ENCODE measurements at places on chromosomes 5 and 9.

DNA sequence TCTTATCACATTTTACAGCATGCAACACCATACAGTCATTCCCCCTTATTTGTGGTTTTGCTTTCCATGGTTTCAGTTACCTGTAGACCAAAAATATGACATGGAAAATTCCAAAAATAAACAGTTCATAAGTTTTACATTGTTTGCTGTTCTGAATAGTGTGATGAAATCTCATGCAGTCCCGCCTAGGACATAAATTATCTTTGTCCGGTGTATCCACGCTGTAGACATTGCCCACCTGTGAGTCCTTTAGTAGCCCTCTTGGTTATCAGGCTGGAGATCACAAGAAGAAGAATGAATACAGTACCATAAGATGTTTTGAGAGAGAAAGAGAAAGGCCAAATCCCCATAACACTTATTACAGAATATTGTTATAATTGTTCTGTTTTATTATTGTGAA lies 68.1 kb downstream of the SLC46A2 start:
- DNase-seq, result no peak

DNA sequence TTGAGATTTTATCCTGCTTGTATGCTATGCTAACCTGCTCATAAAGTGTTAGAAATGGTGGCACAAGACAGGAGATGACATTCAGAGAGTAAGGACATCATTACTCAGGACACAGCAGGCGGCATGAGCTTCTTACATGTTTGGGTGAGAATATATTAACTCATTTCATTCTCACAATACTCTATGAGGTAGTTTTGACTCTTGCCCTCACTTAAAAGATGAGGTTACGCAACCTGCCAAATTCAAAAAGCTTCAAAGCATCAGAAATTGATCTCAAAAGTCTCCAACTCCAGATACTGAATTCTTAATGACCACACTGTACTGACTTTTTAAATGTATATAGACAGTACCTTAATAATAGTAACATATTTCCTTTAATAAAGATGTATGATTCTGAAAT lies 60.8 kb downstream of the CDH18 start:
- no peak for DNase-seq

DNA sequence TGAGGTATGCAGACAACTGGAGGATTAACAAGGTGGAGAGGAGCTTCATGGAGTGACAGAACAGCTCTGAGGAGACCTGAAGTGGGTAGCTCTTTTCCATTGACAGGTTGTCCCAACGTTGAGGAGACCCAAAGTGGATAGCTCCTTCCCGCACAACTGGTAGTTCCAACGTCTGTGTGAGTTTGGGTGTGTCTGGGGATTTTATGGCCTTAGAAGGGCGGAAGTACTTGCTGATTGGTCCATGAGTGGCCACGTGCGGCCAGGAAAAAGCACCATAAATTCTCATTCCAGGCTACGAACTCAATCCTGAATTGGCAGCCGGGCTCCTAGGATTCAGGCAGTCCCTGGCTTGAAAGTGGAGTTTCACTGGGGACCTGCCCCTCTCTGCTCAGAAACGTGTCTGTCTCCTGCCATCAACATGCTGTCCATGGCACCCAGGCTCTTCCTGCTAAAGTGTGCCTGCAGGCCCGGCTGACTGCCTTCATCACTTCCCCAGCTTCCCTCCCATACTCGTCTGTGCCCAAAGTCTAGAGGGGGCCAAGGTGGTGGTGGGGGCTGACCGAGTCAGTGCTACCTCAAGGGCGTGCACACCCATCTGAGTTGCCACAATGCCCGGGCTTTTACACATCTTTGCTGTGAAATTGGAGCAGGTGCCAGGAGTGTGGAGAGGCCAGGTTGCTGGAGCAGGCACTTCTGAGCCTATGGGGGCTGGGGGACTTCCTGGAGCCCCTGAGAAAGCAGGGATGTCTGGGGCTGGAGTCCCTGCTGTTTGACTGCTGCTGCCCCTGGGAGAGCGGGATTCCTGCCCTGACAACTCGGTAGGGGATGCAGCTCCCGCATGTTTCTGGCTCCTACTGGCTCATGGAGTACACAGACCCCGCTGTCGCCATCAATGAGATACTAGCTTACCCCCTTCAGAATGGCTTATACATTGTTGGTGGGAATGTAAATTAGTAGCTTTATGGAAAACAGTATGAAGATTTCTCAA lies 2034.6 kb upstream of the ACO1 start:
- no peak for DNase-seq

DNA sequence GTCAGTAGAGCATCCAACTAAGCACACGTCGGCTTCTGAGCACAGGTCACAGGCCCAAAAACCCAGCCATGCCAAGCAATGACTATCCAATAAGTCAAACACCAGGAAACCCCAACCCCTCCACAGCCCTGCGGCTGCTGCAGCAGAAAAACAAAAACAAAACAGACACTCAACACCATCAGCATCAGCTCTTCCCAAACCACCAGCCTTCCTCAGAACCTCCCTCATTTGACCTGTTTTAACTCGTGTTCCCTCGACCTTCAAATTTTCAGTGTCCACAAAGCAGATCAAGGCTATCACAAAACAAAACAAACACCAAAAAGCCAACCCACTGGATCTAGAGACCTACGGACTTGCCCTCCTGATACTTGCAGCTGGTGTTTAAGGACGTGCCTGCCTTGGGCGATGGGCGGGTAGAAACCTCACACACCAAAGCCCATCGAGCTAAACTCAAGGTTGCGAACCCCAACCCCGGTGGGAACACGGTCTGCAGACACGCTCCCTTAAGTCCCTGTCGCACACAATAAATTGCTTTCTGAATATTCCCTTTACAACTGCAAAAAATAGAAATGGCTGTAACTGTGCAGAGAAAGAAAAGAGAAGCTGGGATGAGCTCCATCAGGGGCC lies 247.1 kb upstream of the ANKRD55 start:
- peak; percentile 48 for DNase-seq

DNA sequence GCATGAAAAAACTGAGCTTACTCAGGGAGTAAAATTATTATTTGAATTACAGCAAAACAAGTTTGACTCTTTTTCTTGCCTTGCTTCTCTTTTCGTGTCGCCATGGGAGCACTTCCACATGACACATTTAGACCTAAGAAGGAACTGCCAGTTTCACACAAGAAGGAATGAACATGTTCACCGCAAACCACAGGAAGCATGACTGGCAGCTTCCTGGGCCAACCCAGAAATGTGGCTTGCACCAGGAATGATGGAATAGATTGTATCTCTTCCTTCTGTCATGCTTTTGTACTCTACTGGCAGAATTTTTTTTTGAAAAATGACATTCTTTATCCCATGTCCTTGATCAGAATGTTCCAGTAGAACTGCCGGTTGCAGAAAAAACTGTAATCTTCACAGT lies 32.9 kb upstream of the MAN2A1 start:
- DNase-seq, result peak; percentile 95

DNA sequence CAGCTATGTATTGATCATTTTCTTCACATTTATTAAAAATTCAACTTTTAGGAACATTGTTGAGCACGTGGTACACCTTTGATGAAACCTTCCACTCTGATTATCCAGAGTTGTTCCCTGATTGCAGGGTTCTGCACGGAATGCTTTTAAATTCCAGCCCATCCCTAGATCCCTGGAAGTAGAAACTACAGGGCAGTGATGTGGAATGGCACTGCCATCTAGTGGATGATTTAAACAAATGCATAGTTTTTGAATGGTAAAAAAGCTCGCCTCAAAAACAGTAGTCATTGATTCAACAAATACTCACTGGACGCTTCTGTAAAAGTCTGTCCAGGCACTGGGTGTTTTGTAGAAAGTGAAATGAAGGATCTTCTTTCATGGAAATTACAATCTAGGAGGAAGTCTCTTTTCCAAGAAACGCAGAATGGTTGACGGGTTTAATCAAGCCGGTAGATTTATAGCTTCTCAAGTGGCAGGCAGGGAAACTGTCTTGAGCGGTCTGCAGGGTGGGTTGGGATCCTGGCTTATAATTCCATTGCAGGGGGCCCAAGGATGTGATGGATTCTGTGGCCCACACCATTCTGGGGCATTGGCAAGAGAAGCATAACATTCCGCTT lies 118.4 kb downstream of the ARHGAP26 start:
- peak; percentile 63 for DNase-seq

DNA sequence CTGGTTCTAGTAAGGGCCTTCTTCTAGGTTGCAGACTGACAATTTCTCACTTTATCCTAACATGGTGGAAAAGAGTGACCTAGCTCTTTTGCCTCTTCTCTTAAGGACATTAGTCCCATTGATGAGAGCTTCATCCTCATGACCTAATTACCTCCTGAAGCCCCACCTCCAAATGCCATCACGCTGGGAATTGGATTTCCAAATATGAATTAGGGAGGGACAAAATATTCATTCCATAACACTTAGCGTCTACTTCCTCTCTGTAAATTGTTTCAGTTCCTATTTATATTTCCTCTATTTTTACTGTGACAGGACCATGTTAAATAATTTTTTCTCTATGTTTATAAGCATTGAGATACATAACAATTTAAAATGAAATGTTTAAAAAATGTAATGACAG lies 408.8 kb downstream of the CDH10 start:
- DNase-seq, result no peak

GRCh38 chr9:137146527-137146918 lies 7.6 kb downstream of the GRIN1 start:
- DNase-seq, result no peak

GRCh38 chr9:77533671-77534070 lies 114.5 kb downstream of the GNA14 start:
- DNase-seq, result no peak

GRCh38 chr5:147629196-147629595 lies 119.3 kb upstream of the DPYSL3 start:
- DNase-seq, result no peak

DNA sequence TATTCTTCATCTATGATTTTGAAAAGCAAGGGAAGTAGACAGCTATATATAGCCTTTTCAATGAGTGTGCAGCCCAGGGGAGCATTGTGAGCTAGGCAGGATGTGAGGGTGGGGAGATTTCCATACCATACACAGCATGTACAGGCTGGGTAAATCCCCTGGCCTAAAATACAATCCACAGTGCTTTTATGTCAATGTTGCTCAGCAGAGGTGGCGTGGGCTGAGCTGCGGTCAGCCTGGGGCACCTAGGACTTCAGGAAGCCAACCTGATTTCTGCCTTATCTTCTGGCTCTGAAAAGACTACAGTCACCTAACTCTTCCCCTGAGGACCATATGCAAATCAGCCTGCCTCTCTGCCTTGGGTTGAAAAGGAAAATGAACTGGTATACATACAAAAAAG lies 6.3 kb upstream of the GARIN3 start:
- DNase-seq, result no peak

- DNase-seq, result no peak
Observed at GRCh38 chr5:20562544-20562943, 574.5 kb upstream of the CDH18 start.

GRCh38 chr5:72474046-72474500 lies 33.1 kb downstream of the ZNF366 start:
- DNase-seq, result no peak

Data from amniotic epithelial cell (primary cell).